ENCODE measurements at places on chromosomes 3 and 15.

DNA sequence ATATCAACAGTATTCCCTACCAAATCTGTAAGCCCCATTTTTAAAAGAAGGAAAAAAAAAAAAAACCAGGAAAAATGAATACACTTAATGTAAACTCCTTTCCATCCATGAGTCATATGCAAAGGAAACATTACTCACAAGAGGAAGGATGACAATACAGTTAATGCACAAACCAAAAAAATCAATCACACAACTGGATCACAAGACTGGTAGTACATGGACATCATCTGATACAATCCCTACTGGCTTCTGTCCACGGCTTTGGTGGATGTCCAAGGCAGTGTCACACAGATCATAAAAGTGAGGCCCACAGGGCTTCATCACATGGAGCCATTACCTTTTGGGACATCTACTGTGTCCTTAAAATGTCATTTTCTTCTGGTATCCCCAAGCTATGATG is 44.0 kb downstream of the SUCLG2 start:
- peak; percentile 93 for DNase-seq

GRCh38 chr3:189573004-189573403 is 58.2 kb upstream of the TP63 start:
- DNase-seq = no peak

DNA sequence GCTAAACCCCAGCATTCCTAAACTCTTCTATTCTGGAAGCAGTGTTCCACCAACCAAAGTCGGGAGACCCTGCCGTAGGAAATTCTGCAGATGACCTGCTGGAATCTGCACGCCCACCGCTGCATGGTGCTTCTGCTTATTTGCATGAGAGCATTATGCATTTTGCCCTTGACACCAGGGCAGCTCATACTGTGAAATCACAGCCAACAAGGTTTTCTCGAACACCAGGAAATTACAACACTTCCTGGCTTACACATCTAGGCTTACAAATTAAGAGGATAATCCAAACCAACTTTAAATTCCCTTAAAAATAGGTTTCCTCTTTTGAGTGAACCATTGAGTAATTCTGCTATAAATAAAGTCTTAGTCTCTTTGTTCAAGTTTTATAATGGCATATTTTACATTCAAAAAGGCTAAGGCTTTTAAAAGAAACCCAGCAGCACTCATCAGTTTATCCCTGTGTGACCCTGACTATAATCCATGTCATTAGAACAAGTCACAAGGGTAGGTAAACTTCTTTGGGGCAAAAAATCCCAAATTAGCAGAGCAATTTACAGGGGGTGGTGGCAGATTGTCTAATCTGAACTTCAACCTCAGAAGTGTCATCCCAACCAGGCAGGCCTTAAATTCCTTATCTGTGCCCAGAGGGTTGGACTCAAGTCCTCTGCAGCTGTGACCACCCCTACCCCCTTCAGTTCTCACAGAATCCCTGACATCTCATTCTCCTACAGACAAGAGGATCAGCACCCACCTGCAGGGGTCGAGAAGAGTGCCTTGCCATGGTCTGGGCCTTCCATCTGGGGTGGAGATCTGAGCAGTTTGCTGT is 33.5 kb upstream of the RBP1 start:
- no peak for DNase-seq

DNA sequence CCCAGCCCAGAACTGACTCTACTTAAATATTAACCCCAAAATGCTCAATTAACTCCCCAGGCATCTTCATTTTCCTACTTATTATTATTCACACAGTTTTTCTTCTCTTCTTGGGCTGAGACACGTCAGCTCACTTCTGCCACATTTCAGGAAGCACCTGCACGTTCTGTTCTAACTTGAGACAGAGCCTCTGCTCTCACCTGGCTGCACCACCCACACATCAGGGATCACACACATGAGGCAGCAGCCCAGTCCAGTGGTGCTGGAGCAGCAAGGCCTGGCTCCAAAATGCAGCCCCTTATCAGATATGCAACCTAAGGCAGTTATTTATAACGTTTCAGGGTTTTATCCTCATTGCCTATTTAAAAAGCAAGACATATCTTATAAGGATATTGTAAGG is 127.5 kb downstream of the OSBPL10 start:
- no peak for DNase-seq

- DNase-seq = no peak
Measured at GRCh38 chr3:31707286-31707685, 174.6 kb downstream of the STT3B start.

GRCh38 chr3:129345971-129346370 is 67.3 kb downstream of the HMCES start:
- no peak for DNase-seq

DNA sequence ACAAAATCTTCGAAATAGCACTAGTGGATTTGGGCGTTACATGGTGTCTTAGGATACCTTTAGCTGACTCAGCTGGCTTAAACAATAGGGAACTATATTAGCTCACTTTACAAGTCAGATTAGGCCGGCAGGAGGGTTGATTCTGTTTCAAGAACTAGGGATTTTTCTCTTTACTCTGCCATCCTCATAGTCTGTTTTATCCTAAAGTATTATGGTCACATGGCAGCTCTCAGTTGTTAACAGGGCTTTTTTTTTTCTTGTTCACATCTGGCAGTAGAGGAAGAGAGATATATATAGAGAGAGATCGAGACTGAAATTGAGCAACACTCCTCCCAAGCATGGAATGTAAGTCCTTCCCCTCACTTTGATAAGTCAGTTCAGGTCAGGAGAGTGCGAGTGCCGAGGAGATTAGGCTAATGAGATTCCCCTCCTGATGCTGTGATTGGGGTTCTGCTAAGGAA is 32.9 kb downstream of the CHP1 start:
- DNase-seq = peak; percentile 2

- peak; percentile 18 for DNase-seq
Measured at GRCh38 chr3:97823046-97824004, 1.5 kb downstream of the CRYBG3 start.

GRCh38 chr15:80950291-80951078 is 39.1 kb downstream of the MESD start:
- no peak for DNase-seq

DNA sequence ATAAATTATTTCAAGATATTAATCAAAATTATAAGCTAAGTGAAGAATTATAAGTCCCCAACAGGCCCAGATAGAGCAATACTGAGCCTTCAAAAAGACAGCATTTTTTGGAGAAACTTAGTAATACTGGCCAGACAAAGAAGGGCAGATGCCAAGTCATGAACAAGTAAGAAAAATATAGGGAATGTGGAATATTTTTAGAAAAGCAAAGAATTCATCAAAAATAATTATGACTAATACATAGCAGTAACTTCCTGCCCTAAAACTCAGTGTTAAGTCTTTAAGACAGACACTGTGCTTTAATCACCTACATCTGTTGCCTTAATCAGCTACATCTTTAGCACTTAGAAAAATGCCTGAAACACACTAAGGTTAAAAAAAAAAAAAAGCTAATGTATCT is 31.2 kb downstream of the DPH6 start:
- peak; percentile 61 for DNase-seq

DNA sequence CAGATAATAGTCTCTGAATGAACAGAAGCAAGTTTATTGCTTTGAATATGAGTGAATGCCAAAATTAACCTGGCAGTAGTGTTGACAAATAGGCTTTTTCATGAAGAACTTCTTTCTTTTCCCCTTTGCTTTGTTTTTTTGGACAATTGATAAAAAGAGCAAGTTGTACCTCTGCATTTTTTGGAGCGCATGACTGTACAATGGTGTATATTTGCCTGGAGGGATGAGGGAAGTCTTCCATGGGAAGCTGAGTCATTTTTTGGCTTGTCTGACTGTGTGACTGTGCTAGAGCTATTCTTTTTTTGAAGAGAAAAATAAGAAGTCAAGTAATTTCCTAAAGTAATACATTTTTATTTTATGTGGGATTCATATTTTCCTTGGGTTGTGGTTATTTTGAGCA is 186.9 kb downstream of the KLHL25 start:
- DNase-seq = peak; percentile 81

GRCh38 chr15:82751308-82751707 is 41.6 kb upstream of the AP3B2 start:
- no peak for DNase-seq

GRCh38 chr15:87032295-87032694 is 952.6 kb downstream of the AGBL1 start:
- no peak for DNase-seq

- peak; percentile 79 for DNase-seq
Measured at GRCh38 chr15:90869601-90870353, 1.4 kb downstream of the FURIN start.

GRCh38 chr3:87358066-87358465 is 81.7 kb upstream of the POU1F1 start:
- DNase-seq = no peak

GRCh38 chr3:154952553-154952952 is 127.6 kb upstream of the MME start:
- no peak for DNase-seq

- DNase-seq = no peak
Measured at GRCh38 chr15:23671481-23671880, 15.6 kb downstream of the NDN start.

DNA sequence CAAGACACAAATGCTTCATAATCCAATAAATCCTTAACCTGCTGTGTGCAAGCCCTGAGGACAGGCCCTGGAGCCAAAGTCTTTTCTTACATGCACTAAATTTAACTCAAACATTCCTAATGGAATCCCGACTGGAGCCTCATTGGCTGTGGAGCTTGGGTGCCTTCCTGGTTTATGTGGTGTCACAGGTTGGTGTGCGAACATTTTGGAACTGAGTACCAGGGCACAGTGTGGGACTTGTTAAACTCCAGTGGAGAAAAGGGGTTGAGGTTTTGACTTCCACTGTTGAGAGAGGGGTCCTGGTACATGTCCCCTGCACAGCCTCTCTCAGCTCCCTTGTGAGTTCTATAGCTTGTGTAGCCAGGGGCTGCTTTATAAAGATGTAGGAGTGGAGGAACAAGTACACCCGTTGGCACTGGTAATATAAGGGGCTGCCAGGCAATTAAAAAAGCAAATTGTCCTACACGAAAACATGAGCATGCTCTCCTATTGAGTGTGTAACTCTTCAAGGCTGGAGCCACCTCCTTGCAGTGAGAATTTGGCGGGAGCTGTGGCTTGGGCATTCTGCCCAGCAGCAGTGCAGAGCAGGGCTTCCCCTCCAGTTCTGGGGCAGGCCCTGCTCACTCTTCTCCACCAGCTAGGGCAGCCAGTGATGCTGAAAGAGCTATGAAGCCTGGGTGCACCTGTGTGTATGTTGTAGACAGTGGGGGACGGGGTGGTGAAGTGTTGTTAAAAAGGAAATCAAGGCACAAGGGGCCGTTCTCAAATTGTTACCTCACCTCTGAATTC is 218.1 kb downstream of the CLSTN2 start:
- no peak for DNase-seq

DNA sequence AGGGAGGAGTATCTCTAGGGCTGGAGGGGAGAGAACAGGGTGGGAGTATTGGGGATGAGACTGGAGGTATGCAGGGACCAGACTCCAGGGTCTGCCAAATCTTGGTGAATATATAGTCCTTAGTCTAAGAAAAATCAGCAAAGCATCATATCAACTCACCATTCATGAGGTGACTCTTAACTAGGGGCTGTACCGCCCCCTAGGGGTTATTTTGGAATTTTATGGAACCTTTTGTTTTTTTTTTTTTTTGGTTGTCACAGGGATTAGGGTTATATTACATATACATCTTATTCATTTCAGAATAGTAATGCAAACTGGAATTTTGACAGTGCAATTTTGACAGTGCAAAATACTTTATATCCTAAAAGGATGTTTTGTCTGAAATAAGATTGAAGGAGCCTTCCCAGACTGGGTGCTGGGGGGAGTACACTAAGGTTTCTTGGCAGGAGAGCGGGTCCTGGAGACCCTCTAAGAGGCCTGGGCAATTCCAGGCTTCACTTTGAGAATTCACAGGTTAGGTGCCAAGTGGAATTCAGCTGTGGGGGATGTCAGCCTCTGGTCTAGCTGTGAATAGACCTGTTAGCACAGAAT is 7.5 kb downstream of the CMTM7 start:
- DNase-seq = peak; percentile 48

DNA sequence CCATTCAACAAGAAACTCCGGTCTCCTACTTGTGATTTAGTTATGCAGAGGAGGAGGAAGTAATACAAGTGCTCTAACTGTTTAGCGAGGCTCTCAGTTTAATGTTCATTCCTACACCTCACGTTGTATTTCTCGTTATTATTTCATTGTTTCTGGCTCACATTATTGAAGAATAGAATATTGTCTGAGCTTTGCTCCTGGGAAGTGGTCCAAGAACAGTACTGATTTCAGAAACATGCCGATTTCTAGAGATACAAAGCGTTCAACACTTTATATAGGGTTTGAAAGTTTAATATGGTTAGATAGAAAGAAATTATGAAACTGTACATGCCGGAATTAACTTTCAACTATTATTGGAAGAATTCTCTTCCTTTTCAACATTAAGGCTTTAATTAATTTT is 1145.5 kb downstream of the TBL1XR1 start:
- no peak for DNase-seq

DNA sequence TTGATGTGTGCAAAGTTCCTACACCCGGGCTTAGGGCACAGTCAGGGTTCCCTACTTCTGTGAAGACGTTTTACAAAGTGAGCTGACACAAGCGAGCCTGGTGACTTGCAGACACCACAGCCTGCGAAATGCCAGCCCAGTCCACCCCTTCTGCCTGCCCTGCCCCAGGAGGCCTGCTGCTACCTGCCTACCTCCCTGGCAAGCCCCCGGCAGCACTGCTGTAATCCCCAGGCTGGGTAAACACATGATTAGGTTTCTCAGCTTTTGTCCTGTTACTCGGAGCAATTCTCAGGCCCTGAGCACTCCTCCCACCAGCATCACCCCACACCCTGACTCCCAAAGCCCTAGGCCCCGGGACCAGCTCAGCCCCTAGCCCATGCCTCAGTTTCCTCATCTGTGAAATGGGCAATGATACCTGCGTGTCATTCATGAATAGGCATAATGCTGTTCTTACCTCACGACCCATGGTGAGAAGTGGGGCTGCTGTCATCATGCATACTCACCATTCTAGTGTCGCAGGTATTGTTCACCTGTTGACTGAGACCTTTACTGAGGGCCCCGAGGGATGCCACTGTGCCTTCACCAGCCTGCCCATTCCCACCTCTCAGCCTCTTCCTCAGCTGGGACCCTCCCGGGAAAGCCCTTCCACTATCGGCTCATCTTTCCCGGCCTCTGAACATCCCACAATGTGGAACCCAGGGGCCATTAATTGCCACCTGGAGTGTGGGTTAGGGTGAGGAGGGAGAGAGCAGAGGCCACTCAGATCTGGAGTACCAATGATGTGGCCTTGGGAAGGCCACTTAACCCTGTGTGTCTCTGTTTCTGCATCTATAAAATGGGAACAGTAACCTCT is 31.5 kb upstream of the SLC6A6 start:
- no peak for DNase-seq

- no peak for DNase-seq
Measured at GRCh38 chr3:3065876-3066275, 44.3 kb downstream of the IL5RA start.

DNA sequence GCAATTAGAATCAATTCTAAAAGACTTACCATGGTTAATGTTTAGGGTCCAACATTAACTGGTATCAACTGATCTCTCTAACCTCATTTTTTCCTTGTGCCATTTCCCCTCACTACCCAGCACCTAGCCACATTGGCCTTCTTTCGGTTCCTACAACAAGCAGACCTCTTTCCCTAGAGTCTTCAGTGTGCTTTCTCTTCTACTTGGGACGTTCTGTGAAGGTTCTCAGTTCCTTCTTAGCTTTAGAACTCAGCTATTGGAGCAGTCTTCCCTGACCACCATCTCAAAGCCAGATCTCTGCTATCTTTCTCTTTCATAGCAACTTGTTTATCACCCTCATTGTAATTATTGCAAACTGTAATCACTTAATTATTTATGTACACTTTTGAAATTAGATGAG is 31.5 kb upstream of the MINDY4B start:
- DNase-seq = no peak

- no peak for DNase-seq
Measured at GRCh38 chr3:73781541-73781940, 156.8 kb upstream of the PDZRN3 start.

GRCh38 chr3:161273589-161274218 is 52.6 kb downstream of the NMD3 start:
- peak; percentile 44 for DNase-seq
